ENCODE measurements at places on chromosomes 3 and 15.

DNA sequence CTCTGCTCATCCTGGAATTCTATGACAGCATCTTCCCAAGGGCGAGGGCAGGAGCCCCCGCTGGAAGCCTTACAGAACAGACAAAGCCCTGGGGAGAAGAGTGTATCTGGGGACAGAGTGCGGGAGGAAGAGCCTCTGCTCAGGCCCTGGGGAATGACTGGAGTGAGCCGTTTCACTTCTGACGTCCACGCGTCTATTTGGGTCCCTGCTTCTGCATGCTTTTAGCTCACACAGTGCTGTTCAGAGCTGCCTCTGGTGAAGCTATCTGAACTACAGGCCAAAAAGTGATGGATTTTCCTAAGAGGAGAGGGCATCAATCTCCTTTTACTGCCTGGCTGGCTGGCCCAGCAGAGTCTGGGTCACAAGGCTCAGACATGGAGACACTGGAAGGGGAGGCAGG is 311.8 kb downstream of the NTRK3 start:
- DNase-seq: no peak

DNA sequence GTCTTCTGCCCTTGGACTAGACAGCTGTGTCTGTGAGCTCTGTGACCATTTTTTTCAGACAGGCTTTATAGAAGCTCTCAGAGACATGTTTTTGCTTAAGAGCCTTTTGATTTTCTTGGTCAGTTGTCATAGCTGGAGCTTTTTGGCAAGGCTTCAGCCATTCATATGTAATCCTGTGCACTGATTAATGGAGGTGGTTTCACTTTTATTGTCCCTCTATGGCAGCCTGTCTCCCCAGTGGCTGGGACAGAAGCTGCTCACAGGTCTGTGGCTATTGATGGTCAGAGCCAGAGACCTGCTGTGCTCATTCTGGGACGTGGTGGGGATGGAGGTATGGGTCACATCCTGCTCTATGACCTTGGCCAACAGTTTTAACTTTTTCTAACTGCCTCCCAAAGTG is 226.6 kb upstream of the LRRFIP2 start:
- no peak for DNase-seq

DNA sequence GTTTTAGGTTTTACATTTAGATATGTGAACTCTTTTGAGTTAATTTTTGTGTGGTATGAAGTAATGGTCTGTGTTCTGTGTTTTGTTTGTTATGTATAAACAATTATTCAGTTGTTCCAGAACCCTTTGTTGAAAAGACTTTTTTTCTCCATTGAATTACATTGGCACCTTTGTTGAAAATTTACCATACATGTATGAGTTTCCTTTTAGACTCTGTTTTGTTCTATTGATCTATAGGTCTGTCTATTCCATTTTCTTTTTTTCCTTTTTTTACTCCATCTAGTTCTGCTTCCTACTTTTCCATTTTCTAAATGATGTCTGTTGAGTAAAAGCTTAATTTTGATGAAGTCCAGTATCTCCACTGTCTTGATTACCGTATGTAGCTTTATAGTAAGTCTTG is 31.4 kb downstream of the ARIH2 start:
- no peak for DNase-seq

GRCh38 chr3:191350396-191351090 is 20.2 kb upstream of the UTS2B start:
- no peak for DNase-seq

- no peak for DNase-seq
Measured at GRCh38 chr3:177448987-177449359, 251.7 kb upstream of the TBL1XR1 start.

- no peak for DNase-seq
Measured at GRCh38 chr3:23440416-23441294, 237.5 kb downstream of the UBE2E2 start.
